ENCODE measurements at places on chromosomes 1 and 21.

DNA sequence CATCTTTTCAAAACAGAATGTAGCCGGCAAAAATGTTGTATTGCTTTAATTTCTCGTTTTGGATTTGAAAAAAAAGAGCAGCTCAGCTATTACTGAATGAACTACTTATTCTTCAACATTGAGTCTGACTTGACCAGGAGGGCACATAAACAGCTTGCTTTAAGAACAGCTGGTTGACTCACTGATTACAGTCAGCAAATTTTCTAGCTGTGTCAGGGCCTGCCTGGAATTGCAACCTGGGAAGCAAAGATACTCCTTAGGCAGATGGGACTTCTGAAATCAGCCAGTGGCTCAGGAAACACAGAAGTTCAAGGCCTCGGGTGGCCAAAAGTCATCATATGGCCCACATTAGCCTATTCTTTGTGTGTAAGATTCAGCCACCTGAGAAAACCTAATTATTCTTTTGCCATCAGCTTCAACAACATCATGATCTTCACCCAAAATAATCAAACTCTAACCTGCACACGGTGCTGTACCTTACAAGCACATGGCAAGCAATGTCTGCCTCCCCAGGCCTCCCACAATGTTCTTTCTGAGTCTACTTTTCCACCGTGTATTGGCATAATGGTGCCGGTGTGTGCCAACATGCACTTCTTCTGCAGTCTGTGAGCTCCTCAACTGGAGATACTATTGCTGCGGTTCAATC, 307.2 kb downstream of the HHIPL2 start:
- DNase-seq: no peak

- DNase-seq: no peak
Observed at GRCh38 chr1:231172411-231172810, 10.6 kb downstream of the TRIM67 start.

DNA sequence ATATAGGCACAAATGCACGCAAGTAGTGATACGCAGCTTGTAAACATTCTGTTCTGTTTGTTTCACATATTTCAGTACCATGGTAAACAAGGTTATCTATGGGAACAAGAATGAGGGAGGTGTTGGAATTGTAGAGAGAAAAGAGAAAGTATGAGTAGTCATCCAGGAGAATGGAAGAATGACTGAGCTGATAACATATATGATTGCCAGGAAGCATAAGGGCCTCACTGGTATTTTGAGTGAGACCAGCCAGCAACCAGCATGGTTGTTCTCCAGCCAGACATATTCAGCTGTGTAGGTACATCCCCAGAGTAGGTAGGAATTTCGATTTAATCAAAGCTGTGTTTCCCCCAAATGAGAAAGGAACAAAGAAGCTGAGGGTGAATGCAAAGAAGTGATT, 58.9 kb upstream of the ARTN start:
- no peak for DNase-seq

DNA sequence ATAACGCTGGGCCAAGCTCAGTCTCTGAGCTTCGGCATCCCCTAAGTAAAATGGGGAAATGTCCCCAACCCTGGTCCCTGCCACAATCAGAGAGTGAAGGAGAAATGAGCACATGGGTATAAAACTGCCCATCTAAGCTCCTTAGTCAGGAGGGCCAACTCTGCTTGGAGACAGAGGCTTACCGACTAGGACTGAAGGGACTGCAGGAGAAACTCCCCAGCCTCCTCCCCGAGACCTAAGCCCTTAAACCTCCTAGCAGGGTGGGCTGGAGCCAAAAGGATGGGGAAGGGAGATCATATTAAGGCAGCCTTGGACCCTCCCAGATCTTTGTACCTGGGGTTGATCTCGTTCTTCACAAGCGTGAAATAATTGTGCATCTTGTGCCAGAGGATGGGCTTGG, 5.5 kb downstream of the ETNK2 start:
- no peak for DNase-seq

- no peak for DNase-seq
Observed at GRCh38 chr1:3996846-3997705, 97.0 kb upstream of the C1orf174 start.

- DNase-seq: no peak
Observed at GRCh38 chr1:51922040-51922439, 43.5 kb upstream of the NRDC start.
